ENCODE measurements at places on chromosomes 1 and 21.
A peak's percentile ranks its signal among the peaks of the same experiment; 100 is the strongest.

GRCh38 chr1:214417545-214418210 is 133.7 kb downstream of the PTPN14 start:
- DNase-seq = no peak

DNA sequence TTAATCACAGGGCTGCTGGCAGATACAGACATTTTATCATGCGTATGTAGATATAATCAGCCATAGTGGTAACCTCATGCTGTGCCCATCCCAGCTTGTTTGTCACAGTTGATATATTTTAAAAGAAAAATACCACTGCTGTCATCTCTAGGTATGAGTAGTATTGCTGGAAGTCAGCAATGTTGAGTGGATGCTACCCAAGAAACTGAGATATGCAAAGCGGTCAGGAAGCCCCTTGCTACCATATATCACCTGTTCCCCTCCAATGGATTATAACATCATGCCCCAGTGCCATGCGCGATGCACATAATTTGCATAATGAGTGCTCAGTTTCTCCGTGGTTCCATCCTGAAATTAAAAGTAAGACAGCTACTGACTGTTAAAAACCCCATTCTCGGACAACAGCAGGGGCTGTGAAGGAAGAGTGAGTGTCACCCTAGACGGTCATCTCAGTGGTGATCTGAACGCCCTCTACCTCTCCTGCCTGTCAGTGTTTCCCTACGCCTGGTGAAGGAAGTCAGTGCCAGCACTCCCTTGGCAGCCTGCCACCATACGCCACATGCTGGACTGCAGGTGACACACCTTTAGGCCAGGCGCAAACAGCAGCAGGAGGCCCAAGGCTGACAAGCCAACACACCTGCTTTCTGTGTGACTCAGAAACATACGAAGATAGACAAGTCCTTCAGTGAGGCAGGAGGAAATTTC is 2.7 kb downstream of the IL10RB start:
- peak; percentile 34 for DNase-seq

DNA sequence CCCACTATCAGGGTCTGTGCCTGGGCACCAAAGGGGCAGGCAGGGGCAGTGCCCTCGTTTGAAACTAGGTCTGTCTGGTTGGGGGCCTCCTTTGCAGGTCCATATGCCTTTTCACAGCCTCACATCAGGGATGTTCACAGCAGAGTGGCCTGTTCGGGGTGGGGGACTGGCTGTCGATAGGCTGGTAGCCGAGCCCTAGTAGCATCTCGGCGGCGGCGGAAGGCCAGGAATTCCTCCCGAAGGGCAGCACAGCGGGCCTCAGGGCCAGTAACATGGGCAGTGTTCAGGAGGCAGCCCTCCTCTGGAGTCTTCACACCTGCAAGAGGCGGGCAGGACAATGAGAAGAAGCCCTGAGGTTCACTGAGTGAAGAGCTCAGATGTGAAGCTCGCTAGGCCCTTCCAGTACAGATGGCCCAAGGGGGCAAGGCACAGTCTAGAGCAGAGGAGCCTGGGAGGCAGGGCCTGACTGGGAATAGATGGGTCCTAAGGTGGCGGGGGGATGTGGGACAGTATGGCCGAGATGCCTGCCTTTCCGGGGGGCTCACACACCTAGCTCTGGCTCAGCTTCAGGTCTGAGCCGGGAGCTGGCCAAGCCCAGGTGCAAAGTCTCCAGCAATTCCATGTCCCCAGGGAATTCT is 2.0 kb upstream of the TAGLN2 start:
- DNase-seq = no peak

DNA sequence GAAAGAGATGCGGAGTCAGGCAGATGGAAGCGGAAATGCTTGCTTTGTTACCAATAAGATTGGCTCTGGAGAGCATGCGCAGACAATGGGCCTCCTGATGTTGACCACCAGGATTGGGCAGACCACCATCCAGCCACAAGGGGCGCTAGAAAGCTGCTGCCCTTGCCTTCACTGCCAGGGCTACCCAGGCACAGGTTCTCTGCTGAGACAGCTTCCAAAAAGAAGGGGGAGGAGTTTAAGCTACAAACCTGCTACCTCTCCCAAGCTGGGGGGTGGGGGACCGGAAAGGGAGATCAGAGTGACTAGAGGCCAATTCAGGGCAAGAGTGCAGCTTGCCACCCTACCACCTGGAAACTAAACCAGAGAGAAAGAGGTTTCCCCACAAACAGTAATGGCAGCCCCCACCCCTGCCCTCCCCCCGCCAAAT is 369.7 kb downstream of the RRAGC start:
- no peak for DNase-seq

DNA sequence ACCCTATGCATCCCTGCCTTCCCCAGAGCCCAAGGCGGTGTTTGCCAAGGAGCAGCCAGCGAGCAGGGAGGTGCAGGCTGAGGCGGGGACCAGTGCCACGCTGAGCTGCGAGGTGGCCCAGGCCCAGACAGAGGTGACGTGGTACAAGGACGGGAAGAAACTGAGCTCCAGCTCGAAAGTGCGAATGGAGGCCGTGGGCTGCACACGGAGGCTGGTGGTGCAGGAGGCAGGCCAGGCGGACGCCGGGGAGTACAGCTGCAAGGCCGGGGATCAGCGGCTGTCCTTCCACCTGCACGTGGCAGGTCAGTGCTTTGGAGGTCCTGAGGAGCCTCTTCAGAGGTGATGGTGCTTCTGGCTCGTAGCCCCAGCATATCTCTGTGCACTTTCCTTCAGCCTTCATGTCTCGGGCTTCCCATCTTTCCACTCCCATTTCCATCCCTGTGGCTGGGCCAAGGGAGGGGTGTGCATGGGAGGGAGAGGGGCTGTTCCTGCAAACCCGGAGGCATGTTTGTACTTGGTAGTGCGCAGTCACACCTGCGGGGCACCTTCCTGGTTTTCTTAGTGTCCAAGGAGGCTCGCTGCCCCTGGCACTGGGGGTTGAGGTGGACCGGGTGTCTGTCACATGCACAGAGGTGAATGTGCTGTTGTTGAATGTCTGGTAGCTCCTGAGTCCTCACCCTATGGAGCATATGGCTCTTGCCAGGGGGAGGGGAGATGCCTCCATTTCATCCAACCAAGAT is 56.4 kb downstream of the OBSCN start:
- no peak for DNase-seq

DNA sequence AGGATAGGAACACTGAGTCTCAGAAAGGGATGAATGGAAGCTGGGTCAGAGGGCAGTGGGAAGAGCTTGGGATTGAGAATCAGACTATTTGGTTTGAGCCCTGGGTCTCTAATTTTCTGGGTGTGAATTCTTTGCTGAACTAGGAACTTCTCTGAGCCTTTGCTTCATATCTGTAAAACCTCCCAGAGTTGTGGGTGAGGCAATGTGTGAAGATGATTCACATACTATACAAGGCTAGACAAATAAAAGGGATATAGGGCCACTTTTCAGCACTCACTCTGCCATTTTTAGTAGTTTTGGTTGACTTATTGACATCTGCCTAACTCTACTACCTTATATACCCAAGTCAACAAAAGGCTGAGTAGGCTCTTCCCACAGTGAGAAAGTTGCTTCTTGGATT is 77.7 kb upstream of the JUN start:
- no peak for DNase-seq

GRCh38 chr1:87084244-87084836 is 169.9 kb downstream of the HS2ST1 start:
- no peak for DNase-seq

DNA sequence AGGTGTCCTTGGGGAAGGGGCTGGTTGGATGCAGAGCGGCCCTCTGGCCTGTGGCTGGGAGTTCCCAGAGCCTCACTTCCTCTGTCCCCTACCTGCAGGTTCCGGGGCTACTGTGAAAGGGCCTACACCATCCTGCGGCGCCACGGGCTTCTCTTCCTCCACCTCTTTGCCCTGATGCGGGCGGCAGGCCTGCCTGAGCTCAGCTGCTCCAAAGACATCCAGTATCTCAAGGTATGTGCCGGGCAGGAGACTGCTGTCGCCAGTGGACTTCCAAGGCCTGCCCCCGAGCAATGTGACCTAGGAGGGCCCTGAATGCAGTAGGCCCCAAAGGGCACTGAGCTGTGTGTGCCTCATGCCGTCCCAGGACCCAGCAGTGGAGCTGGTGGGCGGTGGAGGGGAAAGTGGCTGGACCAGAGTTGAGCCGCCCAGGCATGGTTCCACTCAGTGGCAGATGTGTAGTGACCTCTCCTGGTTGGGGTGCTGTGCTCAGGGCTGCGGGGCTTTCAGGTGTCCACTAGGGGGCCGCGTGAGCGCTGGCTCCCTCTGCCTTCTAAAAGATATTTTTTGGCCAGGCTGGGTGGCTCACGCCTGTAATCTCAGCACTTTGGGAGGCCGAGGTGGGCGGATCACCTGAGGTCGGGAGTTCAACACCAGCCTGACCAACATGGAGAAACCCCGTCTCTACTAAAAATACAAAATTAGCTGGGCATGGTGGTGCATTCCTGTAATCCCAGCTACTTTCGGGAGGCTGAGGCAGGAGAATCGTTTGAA is 73.4 kb downstream of the PIK3CD start:
- DNase-seq = peak; percentile 62

GRCh38 chr1:228062085-228062791 is 20.3 kb upstream of the ARF1 start:
- DNase-seq = peak; percentile 7

DNA sequence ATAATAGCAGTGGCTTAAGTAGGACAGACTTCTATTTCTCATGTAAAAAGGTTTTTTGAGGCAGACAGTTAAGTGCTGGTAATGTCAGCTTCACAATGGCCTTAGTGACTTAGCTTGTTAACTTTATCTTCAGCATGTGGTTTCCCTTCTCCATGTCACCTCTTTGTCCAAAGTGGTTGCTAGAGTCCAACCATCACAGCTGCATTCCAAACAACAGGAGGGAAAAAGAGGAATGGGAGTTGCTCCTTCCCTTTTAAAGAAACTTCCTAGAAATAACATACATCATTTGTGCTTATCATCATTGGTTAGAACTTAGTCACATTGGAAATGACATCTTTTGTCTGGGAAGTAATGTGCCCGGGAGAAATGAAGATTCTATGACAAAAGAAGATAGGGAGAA is 9.9 kb downstream of the GSTM5 start:
- no peak for DNase-seq

DNA sequence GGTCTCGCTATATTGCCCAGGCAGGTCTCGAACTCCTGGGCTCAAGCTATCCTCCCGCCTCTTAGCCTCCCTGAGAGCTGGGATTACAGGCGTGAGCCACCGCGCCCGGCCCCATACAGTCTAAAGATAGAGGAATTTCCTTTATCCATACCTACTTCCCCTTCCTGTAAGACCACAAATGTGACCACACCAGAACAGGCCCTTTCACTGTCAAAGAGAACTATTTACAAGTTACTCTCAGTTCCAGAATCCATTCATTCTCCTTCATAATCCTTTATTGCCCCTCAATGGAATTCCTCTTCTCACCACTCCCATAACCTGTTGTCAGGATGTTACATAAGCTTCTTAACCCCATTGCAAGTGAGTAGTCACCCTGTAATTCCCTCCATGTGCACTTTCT is 26.3 kb upstream of the SLC5A9 start:
- no peak for DNase-seq

GRCh38 chr1:228062812-228063211 is 19.7 kb upstream of the ARF1 start:
- no peak for DNase-seq

GRCh38 chr1:229221106-229222019 is 49.5 kb upstream of the RAB4A start:
- no peak for DNase-seq

DNA sequence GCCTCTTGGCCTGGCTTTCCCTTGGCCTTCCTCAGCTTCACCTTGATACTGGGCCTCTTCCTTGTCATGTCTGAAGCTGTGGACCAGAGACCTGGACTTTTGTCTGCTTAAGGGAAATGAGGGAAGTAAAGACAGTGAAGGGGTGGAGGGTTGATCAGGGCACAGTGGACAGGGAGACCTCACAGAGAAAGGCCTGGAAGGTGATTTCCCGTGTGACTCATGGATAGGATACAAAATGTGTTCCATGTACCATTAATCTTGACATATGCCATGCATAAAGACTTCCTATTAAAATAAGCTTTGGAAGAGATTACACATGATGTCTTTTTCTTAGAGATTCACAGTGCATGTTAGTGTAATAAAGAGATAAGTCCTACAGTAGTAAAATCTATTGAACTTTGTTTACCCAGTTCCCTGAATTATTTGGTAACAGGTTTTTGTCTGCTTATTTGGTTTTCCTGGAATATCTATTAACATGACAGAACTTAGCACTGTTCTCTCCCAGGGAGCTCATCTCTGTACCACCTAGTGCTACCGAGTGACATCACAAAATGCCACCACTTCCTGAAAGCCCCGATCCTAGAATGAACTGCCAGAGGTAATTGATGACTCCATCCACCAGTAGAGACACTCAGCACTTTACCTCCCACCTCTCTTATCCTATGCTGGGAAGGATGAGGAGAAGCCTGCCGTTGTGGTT is 22.2 kb downstream of the UBE2T start:
- no peak for DNase-seq

- no peak for DNase-seq
These were observed 31.6 kb downstream of the SMYD2 start for GRCh38 chr1:214312530-214313051.

DNA sequence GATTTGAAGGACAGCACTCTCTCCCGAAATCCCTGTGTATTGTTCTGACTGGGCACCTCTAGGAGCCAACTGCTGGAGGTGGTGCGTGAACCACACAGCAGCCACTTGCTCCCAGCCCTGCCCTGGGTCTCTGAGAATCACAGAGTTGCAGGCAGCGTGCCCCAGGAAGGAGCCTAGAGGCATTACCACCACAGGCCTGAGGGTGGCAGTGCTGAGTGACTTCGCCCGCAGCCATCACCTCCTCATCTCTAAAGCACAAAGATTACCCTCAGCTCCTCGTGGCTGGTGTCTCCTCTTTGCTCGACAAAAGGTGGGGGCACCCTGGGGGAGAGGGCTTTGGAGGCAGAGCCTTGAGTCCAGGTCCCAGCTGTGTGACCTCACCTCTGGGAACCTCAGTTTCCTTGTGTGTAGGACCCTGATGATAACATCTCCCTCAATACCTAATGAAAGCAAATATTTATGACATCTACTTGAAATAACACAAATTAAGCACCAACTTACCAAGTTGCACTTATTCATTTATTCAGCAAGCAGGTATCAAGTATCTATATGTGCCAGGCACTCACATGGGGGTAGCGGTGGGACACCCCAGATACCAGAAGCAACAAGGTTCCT is 86.3 kb downstream of the VWA5B1 start:
- peak; percentile 39 for DNase-seq

GRCh38 chr1:67524143-67525052 is 94.2 kb upstream of the SERBP1 start:
- DNase-seq = no peak

GRCh38 chr1:93167006-93167405 is 13.2 kb downstream of the TMED5 start:
- no peak for DNase-seq

Data from activated B cell treated with CpG ODN at 0.5 μM for 24 hours (primary cell).